ENCODE measurements at places on chromosomes 7 and 10. TPM values are rescaled to one million over a fixed set of nuclear protein-coding genes. Genes with fewer than 3 reads are reported as not detected.

Gene ATP6V0E2
- 6.3 TPM for total RNA-seq

Gene CYP26C1
- total RNA-seq = 0.23 TPM

Gene CYP2C19
- not detected for total RNA-seq

Gene NRP1
- total RNA-seq = 185 TPM

Gene FAM149B1
- 53.4 TPM for total RNA-seq

Gene WNT8B
- total RNA-seq = not detected

Data from smooth muscle cell of the coronary artery (primary cell).